D341Med (cell line): ENCODE measurements at places on chromosomes 11 and 22.
A peak's percentile ranks its signal among the peaks of the same experiment; 100 is the strongest.

DNA sequence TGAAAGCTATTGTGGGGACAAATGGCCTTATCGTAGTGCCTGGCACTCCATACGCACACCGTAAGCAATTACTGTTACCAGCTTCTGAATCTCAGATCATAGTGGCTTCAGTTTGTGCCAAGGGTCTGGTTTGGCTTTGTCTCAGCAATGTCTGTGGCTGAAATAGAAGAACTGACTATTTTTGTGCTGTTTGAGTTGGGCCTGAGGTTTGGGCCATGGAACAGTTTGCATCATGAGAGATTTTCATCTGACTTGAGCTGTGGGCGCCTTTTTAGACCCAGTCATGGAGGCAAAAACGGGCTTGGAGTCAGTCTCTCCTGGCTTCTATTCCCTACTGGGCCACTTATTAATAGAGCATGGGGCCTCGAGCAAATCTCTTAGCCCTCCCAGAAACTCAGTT is 121.1 kb upstream of the CRYBB3 start:
- no peak for DNase-seq

DNA sequence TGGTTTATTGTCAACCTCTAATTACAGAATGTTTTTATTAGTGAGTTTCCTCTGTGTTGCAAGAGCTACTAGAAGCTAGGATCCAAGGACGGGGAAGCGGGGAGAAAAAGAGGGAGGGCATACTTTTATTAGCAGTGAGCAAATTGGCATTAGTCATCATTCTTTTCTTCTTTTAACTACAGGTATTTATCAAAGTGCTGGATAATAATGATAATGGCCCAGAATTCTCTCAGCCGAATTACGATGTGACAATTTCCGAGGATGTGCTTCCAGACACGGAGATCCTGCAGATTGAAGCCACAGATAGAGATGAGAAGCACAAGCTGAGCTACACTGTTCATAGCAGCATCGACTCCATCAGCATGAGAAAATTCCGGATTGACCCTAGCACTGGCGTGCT is 179.7 kb upstream of the MTNR1B start:
- no peak for DNase-seq

- DNase-seq: peak; percentile 71
These were observed 728 bp downstream of the FANCF start for GRCh38 chr11:22624742-22625447.

DNA sequence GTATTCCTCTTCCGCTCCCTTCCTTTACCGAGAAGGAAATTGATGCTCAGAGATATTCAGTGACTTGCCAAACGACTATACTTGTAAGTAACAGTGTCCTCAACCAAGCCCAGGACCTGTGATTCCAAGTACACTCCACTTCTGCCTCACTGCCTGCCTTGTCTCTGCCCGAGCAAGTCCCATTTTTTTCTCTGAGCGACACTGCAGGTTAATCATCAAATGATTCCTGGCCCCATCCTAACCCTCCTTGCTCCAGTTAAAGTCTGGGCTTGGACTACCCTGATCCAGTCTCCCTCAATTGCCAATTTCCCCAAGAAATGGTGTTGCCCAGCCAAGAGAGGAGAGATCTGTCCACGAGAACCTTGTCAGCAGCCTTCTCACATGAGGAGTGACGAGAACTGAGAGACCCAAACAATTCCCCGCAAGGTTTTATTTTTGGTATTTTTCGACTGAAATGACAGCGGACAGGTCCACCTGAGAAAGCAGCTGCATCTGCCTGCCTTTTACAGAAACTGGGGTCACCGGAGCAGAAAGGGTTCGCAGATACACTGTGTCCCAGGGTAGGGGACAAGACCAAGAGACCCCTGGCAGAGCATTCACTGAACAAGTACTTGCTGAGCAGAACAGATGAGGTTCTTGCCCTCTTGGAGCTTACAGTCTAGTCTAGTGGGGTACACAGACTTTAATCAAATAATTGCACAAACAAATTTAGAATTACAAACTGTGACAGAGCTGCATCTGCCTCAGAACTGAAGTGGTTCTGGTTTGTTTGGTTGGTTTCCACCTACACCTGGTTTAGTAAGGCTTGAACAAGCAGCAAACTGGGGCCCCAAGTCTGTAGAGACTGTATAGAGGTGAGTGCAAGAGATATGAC is 11.4 kb downstream of the POU2AF1 start:
- no peak for DNase-seq

DNA sequence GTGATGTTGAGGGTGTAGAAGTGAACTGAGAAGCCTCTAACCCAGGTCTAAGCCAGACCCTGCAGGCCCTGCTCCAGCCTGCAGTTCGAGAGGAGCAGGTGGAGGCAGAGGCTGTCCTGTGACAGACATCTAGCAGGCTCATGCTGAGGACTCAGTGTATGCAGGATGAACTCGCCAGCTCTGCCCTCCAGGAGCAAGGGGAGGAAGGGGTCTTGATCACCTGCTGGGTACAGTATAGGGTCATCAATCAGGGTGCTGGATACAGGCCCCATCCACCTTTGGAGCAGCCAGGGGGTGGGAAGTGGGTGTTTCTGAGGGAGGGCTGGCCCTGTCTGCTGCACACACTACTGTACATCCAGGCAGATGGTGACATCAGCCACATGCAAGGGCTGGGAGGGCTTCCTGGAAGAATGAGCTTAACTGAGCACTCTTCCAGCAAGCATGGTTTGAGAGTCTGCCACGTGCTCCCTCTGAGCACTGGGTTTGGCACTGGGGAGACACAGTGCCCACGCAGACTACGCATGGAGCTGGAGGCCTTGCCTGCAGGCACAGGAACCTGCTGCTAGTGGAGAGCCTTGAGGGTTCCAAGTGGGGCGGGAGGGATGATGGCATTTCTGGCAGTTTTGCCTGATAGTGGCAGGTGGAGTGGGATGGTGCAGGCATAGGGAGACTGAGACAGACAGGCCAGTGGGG is 9.2 kb downstream of the MAPK8IP1 start:
- DNase-seq: no peak

GRCh38 chr11:30314625-30315024 is 8.3 kb upstream of the ARL14EP start:
- no peak for DNase-seq

GRCh38 chr11:75078233-75078632 is 18.4 kb downstream of the OR2AT4 start:
- DNase-seq: no peak

- DNase-seq: no peak
These were observed 25.8 kb upstream of the PPFIA1 start for GRCh38 chr11:70244698-70245097.

DNA sequence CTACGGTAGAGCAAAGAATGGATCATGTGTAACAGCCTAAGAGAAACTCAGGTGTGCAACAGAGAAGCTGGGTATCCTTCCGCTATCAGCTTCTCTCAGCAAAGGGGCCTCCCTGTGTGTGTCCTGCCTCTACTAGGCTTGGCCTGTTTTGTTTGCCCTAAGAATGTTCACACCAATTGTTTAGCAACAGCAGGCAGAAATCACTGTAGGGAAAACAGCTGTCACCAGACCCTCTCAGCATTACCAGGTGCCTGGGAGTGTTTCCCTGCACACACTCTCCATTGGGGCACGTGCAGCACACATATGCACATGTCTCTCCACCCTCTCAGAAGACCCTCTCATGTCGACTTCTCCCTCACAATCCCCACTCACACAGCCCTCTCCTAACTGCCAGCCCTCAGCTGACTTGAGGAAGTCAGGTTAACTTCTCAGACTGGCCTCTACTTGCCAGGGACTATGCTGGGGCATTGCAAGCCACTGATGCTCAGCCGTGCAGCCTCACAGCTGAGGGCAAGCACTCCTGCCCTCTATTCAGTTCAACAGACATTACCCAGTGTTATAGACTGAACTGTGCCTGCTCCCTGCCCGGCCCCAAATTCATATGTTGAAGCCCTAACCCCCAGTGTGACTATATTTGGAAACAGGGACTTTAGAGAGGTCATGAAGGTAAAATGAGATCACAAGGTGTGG is 97.6 kb downstream of the TRIM29 start:
- DNase-seq: peak; percentile 5

- DNase-seq: no peak
These were observed 64.5 kb upstream of the LARGE1 start for GRCh38 chr22:33984656-33985285.

- no peak for DNase-seq
These were observed 203.8 kb downstream of the CASP12 start for GRCh38 chr11:104694259-104695064.

- no peak for DNase-seq
These were observed 517.7 kb downstream of the ETS1 start for GRCh38 chr11:128069665-128070064.

DNA sequence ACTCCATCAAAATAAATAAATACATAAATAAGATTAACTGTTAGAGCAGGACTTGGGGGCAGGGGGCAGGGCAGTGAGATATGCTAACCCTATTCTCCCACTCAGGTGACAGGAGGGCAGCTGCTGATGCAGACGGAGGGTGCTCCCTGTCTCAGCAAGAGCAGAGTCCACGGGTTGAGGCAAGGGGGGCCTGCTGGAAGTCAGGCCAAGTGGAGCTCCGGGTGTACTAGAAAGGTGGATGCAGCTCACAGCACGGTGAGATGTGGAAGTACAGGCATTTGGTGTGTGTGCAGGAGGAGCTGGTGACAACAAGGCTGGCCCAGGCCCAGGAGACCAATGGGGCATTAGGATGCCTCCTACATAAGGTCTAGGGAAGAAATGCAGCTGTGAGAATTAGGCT is 467.3 kb upstream of the B3GAT1 start:
- DNase-seq: no peak

- DNase-seq: peak; percentile 79
These were observed 765 bp downstream of the RCOR2 start for GRCh38 chr11:63915961-63916836.

GRCh38 chr22:20380486-20380885 is 13.5 kb upstream of the ZNF74 start:
- no peak for DNase-seq

- DNase-seq: no peak
These were observed 82.9 kb downstream of the MYO18B start for GRCh38 chr22:25824828-25825423.

GRCh38 chr11:74024261-74025029 is 15.6 kb upstream of the UCP3 start:
- no peak for DNase-seq

DNA sequence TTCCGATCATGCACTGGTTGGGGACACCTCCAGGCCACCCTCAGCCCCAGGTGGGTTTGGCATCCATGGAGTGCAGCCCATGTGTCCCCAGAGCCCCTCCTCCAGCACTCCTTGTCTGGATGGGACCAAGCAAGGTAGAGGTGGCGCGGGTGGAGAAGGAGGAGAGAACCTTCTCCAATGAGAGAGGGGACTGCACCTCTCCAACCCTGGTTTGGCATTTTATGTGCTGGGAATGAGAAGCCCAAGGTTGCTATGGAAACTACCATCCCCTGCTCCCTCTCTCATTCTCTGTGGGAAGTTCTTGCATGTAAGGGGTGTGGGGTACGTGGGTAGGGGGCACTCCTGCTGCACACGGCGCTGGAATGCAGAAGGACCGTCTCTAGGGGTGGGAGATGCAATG is 21.8 kb upstream of the RASD2 start:
- DNase-seq: no peak

- no peak for DNase-seq
These were observed 148.9 kb downstream of the NECTIN1 start for GRCh38 chr11:119580081-119580480.

DNA sequence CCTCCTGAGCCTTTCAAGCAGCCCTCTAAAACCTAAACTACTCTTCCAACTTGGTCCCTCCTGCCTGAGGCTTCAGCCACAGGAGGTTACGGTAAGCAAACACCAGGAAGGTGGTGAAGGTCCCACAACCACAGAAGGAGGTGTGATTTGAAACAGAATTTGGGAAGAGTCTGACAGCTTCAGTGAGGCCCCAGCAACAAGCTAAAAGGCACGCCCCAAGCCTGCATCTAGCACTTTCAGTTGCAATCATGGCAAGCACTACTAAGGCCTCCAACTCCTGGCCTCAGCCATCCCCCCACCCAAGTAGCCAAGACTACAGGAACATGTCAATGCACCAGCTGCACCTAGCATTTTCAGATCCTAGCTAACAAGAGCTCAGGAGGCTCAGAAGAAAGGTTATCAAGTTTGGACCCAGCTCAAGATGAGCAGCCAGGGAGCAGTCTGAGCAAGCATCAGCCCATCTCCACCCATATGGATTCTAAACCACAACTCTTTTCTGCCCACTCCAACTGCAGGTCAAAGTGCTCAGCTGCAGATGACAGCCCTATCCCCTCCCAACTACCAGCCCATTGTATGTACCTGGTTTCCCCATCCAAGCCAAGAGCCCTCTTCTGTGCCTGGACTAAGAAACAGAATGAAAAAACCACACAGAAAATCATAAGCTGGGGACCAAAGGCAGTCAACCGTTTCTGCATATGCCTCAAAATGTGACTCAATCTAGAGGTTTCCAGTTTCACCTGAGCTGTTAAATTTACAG is 10.4 kb upstream of the AHNAK start:
- DNase-seq: no peak

DNA sequence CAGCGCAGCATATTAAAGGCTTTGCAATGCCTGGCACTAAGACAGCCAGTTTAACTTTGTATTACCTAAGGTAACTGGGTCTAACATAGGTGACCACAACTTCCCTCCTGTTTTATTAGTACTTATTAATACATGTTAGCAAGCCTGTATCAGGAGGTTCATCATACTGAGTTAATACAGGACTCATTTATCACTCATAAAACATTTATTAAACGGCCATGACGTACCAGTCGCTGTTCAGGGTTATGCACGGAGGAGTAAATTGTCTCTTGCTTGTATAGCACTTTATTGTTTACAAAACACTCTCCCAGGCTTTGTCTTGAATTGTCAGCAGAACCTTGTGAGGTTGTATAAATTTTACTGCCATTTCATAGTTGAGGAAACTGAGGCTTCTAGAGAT is 55.7 kb downstream of the TEAD1 start:
- DNase-seq: no peak

DNA sequence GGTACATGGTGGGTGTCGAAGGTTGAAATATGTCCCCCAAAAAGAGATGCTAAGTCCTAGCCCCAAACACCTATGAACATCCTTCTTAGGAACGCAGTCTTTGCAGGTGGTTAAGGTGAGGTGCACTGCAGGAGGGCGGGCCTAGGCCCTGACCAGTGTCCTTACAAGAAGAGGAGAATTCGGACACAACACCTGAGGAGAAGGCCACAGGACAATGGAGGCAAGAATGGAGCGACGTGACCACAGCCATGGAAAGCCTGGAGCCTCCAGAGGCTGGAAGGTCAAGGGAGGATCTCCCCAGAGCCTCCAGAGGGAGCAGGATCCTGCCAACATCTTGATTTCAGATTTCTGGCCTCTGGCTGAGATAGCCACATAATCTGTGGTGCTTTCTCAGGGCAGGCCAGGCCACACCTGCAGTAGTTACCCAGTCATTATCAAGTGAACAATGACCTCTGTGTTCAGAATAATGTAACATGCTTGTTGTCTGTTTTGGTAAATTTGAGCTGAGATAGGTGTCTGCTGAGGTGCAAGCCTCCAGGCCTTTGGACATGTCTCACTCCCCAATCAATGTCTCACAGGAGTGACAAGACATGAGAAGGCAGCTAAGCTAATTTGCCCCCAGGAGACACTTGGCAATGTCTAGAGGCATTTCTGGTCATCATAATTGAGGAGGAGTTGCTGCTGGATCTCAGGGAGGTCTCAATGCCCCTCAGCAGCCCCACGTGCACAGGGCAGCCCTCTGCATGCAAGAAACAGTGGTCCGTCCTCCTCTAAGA is 498.9 kb downstream of the BRD1 start:
- no peak for DNase-seq

GRCh38 chr22:29871684-29872083 is 11.3 kb upstream of the MTMR3 start:
- peak; percentile 57 for DNase-seq
